ENCODE measurements at places on chromosomes 16 and 17. TPM values are rescaled to one million over a fixed set of nuclear protein-coding genes. Genes with fewer than 3 reads are reported as not detected.

SNTB2 gene
- total RNA-seq, result 19.3 TPM

TOP3A gene
- total RNA-seq, result 22.4 TPM

B3GNT9 gene
- 18.1 TPM for total RNA-seq

TMEM235 gene
- total RNA-seq, result not detected

FAM171A2 gene
- 3.4 TPM for total RNA-seq

EEF2K gene
- 10.6 TPM for total RNA-seq

HYDIN gene
- 0.19 TPM for total RNA-seq

SLC47A2 gene
- total RNA-seq, result not detected

PHF23 gene
- total RNA-seq, result 32.2 TPM

ADAM11 gene
- total RNA-seq, result 0.08 TPM
